ENCODE measurements at places on chromosomes 2 and 18. TPM values are rescaled to one million over a fixed set of nuclear protein-coding genes. Genes with fewer than 3 reads are reported as not detected.

LIMS4 gene
- total RNA-seq: 0.62 TPM

SPIRE1 gene
- total RNA-seq: 13.0 TPM

CMPK2 gene
- 1.3 TPM for total RNA-seq

PTPRM gene
- total RNA-seq: 26.0 TPM

EIPR1 gene
- total RNA-seq: 40.6 TPM

VIL1 gene
- 0.44 TPM for total RNA-seq

GALNT3 gene
- 0.11 TPM for total RNA-seq

RNF138 gene
- total RNA-seq: 12.3 TPM

MLPH gene
- total RNA-seq: 326 TPM

ZAP70 gene
- total RNA-seq: not detected

PDE11A gene
- 0.44 TPM for total RNA-seq

ADRA2B gene
- not detected for total RNA-seq

CYP27C1 gene
- total RNA-seq: 4.2 TPM

BZW1 gene
- total RNA-seq: 386 TPM

IL1F10 gene
- not detected for total RNA-seq

SCN7A gene
- not detected for total RNA-seq

MC4R gene
- not detected for total RNA-seq

GPAT2 gene
- total RNA-seq: not detected

ARMC9 gene
- total RNA-seq: 16.3 TPM

TMEM178A gene
- total RNA-seq: not detected

SDC1 gene
- total RNA-seq: 128 TPM

MRPL33 gene
- total RNA-seq: 311 TPM

MAPK4 gene
- total RNA-seq: 0.14 TPM

ASXL3 gene
- total RNA-seq: not detected

ZNF385B gene
- not detected for total RNA-seq

CCDC68 gene
- total RNA-seq: 5.2 TPM

EFHD1 gene
- 1.8 TPM for total RNA-seq

G6PC2 gene
- not detected for total RNA-seq

SNTG2 gene
- not detected for total RNA-seq

MDH1B gene
- 1.7 TPM for total RNA-seq
